GM12892 (cell line): ENCODE measurements at places on chromosomes 12 and 14.

- DNase-seq = no peak
Measured at GRCh38 chr12:120668091-120668867, 18.7 kb upstream of the MLEC start.

GRCh38 chr14:89207925-89208328 is 209.1 kb downstream of the FOXN3 start:
- no peak for DNase-seq

DNA sequence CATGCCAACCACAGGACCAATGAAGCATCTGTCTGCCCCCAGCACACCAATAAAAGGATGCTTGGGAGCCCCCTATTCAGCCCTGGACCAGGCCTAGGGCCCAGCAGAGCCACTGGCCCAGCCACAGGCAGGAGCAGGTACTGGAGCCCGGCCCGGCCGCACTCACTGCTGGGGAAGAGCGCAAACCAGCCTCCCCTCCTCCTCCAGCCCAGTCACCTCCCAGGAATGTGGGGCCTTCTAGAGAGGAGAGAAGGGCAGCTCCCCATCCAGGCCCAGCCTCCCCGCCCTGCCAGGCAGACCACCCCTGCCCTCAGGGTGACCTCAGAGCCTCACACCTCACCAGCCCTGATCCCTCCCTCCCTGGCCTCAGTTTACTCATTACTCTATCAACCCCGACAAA is 56.2 kb downstream of the CCNK start:
- no peak for DNase-seq

DNA sequence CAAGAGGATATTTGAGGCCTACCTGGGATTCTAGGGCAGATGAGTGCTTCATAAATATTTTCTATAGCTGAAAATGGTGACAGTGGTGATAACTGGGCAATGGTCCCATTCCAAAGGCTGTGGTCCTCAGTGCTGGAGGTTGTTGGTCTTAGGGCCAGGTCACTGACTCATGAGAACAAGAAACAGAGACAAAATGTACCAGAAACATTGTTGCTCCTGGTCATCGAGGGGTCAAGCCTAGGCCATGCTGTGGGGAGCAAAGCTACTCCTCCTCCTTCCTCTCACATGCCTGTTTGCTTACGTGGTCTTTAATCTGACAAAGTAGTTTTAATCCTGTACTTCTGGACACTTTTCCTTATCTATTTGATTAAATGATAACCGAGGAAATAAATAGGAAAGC is 33.8 kb downstream of the ERG28 start:
- DNase-seq = no peak

GRCh38 chr14:34324363-34324795 is 137.7 kb downstream of the SPTSSA start:
- no peak for DNase-seq

DNA sequence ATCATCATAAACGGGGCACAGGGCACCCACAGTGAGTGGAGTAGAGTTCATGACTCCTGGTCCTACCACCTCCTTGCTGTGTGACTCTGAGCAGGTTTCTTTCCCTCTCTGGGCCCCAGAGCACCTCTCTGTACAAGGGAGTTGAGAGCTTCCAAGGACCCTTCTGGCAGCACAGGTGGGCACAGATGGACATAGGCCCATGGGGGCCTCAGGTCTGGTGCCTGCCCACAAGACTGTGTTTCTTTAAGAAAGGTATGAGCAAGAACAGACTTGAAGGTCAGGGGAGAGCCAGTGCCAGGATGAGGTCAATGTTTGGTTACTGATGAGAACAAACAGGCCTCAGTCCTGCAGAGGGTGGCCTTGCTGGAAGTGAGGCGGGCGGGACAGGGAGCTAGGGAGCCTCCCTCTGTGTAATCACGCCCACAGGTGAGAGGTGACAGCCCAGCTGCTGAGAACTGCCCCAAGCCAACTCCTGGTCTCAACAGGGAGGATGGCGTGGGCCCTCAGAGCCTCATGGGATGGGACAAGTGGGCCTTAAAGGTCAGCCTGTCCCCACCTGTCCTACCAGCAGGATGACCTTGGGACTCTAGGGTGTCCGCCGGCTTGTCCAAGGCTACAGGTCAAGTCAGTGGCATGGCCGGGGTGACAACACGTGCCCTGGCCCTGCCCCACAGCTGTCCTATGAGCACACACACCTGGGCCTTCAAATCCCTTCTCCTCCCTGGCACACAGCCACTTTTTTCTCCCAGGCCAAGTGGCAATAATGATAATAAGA is 49.1 kb downstream of the CCDC85C start:
- no peak for DNase-seq

DNA sequence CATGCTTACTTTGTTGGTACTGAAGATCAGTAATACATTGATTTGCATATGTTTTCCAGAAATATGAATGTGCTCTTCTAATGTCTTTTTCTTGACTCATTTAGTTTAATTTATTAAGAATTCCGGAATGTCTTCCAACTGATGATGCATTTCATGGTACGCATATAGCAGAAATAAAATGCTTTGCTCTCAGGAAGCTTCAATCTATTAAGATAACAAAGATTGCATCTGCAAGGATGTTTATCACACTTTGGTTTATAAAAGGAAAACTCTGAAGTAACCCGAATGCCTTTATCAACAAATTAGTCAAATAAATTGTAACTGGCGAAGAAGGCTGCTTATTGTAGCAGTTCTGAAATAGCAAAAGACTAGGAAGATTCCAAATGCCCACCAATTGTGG is 166.4 kb upstream of the LMNTD1 start:
- DNase-seq = no peak

- no peak for DNase-seq
Measured at GRCh38 chr12:7292300-7292699, 11.6 kb upstream of the ACSM4 start.

- DNase-seq = no peak
Measured at GRCh38 chr12:52895726-52896189, 9.1 kb downstream of the KRT8 start.

DNA sequence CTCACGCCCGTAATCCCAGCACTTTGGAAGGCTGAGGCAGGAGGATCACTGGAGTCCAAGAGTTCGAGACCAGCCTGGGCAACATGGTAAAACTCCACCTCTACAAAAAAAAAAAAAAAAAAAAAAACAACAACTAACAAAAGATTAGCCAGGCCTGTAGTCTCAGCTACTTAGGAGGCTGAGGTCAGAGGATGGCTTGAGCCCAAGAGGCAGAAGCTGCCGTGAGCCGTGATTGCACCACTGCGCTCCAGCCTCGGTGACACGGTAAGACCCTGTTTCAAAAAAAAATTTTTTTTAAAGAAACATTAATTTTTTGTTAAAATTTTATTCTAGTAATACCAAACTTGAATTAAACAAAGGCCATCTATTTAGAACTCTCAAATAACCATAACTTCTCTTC is 77.8 kb downstream of the PPP2R5E start:
- DNase-seq = no peak

- no peak for DNase-seq
Measured at GRCh38 chr14:95545515-95546168, 10.8 kb downstream of the GLRX5 start.

DNA sequence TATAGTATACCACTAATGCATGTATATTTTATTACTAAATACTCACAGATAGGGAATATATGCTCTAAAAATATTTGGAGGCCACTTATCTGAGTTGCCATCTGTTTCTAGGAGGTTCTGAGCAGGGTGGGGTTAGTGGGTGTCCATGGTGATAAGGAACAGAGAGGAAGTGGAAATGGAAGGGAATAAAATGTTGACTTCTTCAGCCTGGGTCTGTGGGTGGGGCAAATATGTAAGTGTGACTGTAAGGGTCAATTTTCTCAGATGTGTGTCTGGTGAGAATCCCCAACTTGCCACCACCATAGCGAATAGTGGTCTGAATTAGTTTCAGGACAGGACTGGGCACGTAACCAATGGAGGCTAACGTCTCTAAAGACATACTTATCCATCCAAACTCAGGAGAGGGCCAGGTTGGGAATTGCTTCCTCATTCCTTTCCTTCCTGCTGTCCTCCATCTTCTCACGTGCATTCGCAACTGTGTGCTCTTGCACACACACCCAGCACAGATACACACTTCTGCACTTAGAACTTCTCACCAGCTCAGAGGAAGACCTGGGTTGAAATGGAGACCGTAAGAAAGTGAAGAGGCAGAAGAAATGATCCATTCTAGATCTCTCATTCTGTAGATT is 54.2 kb upstream of the GZMB start:
- DNase-seq = no peak

GRCh38 chr14:20792556-20792955 is 10.1 kb downstream of the RNASE1 start:
- no peak for DNase-seq

- no peak for DNase-seq
Measured at GRCh38 chr12:123939716-123940626, 32.7 kb downstream of the CCDC92 start.

- DNase-seq = no peak
Measured at GRCh38 chr12:85662207-85662602, 174.0 kb downstream of the RASSF9 start.

- DNase-seq = no peak
Measured at GRCh38 chr14:31337331-31337730, 83.0 kb downstream of the HEATR5A start.

- no peak for DNase-seq
Measured at GRCh38 chr12:59600171-59600570, 4.3 kb downstream of the SLC16A7 start.

DNA sequence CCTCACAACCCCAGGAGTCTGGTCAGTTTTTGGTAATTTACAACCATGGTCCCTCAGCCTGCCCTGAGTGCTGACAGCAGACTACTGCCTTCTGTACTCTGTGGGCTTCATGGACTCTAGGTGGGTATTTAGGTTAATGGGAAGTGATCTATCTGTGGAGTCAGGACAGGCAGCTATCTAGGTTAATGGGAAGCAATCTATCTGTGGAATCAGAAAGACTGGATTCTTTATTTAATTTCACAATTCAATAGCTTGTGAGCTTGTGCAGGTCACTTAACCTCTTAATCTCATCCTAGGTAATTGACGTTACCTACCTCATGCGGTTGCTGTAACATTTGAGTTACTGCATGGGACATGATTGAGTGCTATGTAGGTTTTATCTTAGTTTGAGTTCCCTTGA is 777.5 kb downstream of the NRXN3 start:
- no peak for DNase-seq

DNA sequence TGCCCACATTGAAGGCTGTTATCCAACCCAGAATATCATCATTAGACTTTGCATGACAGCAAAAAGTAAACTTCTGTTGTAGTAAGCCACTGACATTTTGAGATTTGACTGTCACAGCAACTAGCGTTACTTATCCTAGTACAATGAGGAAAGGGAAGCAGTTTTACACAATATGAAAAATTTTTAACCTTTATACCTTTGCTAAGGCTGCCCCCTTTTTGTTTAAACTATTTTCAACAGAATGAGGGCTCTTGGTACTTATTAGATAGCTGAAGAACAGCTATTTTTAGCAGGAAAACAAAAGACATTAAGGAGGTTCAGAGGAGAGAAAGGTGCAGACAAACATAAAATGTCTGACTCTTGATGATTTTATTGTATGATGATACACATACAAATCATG is 23.4 kb upstream of the TMX1 start:
- no peak for DNase-seq

- no peak for DNase-seq
Measured at GRCh38 chr12:85152311-85152729, 116.2 kb downstream of the LRRIQ1 start.

DNA sequence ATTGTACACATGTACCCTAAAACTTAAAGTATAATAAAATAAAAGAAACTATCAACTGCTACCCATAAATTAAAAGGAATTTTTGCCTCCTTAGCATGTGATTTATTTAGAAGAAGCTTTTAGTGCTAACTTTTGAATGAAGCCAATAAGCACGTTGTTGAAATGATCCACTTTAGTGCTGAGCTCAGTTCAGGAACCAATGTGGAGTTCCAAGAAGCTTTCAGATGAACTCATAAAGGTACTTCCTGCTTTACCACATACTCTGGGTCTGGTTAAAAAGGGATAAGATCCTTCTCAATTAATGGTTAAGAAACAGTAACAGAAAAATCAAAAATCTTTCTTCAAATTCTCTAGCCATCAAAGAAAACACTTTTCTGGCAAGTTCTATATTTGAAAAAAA is 39.4 kb downstream of the TMTC1 start:
- DNase-seq = no peak

DNA sequence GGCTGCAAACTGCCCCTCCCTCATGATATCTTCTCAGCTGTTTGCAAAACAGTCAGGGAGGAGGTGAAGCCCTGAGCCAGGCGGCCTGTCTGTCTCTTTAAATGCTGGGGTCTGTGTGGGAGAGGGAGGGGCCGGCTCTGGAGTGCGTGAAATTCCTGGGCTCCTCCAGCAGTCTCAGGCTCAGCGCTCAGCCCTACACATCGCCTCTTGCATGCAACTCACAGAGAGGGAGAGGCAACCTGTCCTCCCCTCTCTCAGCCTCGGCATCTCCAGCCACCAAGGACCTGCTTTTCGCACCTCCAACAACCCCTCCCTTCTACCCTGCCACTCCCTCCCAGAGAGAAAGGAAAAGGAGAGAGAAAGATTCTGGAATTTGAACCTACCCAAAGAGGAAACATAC is at the start of gene NRXN3:
Gene NRXN3 (plus strand): TSS at position 171 of the 400 bp plus-strand sequence. CDS start 72,721 bp downstream, outside the sequence.
- no peak for DNase-seq

DNA sequence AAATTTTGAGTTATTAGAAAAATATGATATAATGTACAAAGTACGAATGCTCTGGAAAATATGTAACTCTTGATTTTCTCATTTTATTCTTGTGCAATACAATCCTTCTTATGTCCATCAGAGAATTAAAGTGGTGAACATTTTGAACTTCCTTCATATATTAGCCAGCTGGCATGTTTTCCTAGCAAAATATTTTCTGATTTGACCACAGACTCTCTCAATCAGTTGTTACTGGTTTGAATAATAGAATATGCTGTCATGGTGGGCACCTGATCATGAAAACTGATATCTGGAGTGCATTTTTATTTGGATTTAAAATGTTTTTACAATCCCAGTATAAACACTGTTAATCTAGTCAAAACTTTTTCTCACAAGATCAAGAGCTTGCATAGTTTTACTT is 24.2 kb downstream of the PARPBP start:
- no peak for DNase-seq

GRCh38 chr12:32002848-32003493 is 43.8 kb downstream of the RESF1 start:
- DNase-seq = no peak
